CD4-positive, alpha-beta T cell treated with Interleukin-2 at 100 ng/mL for 4 hours (primary cell): ENCODE measurements at places on chromosomes 7 and 10.

DNA sequence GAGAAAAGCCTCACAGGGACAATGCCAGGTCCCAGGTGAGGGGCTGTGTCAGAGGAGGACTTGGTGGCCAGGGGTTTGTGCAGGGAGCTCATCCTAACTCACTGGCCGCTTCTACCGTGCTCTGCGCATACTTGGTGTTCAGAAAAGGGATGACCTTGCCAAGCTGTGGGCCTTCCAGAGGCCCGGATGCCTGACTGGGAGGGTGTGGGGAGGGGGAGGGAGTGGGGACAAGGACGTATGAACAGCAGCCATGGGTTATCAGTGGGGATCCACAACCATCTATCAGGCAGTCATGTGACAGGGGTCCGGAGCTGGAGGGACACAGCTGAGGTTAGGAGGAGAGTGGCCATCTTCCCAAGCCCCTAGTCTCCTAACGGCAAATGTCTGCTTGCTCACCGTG lies 6.2 kb downstream of the SFXN4 start:
- no peak for DNase-seq

DNA sequence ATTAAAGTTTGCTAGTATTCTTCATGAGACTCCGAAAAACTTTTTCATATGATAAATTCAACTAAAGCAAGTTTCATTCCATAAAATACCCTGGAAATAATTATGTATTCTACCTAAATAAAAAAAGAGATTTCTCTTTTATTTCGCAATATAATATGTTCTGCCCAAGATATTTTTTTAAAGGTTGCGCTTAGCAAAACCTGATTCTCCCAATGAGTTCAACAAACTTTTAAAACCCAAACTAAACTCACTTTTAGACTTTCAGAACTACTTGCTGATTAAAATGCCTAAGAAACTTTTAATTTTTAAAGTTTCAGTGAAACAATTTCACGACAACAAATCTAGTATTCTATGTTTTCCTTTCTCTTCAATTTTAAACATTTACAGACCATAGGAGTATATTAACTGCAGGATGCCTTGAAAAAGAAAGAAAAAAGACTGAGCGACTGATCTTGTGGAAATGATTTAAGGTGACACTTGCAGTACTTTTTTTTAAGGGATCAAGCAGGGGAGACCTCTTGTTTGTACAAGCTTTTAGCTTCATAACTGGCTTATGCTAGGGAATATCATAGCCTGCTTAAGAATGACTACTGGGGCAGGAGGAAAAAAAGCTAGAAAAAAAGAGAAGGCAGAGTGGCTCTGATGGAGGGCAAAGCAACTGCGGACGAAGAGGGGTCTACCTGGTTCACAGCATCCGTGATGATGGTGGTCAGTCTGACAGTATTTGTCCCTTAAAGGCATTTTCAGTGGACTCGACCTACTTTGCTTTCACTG lies 1.5 kb downstream of the ZNF800 start:
- no peak for DNase-seq

DNA sequence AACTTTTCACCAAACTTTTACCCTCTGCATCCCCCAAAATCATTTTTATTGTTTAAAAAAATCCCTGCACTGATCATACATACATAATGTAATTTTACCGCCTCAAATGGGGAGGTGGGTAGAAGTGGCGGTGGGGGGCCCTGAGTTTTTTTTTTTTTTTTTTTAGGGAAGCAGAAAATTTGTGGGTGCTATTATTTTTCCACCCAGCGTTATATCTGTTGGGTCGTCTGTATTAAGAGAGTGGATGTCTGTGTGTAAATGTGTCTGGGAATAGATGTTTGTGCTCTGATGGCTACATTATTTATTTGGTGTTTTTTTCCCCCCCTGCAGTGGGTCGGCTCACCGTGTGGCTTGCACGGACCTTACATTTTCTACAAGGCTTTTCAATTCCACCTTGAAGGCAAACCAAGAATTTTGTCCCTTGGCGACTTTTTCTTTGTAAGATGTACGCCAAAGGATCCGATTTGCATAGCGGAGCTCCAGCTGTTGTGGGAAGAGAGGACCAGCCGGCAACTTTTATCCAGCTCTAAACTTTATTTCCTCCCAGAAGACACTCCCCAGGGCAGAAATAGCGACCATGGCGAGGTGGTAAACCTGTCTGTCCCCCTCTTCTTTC lies 438 bp downstream of the ARID5B start:
- DNase-seq: no peak

GRCh38 chr7:43952028-43952427 lies 25.8 kb downstream of the UBE2D4 start:
- no peak for DNase-seq

DNA sequence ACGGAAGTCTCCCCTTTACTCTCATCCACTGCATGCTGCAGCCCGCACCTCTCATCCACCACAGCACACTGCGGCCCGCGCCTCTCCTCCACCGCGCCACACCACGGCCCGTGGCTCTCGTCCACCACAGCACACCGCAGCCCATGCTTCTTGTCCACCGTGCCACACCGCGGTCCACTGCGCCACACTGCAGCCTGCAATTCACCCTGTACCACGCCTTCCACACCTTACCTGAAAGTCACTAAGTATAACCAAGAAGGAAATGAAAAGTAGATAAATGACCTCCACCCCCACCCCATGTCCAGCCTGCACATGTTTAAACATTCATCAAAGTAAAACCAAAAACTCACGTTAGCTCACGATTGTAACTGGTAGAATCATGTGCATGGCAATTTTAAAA lies 176.1 kb downstream of the DIP2C start:
- DNase-seq: no peak

DNA sequence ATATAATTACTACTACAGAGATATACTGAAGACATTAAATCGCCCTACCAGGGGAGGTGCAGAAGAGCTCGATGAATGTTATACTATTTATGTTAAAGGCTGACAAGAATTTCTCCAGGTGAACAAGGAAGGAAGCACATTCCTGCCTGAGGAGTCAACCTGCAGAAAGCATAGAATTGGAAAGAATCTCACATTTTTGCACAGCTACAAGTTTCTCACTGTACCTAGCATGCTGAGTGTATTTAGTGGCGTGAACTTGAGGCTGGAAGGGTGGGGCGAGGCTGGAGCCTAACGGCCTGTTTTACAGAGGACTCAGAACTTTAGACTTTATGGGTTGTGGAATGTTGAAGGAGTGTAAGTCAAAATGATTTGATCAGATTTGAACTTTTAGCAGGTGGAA lies 373.6 kb upstream of the LRGUK start:
- DNase-seq: no peak

DNA sequence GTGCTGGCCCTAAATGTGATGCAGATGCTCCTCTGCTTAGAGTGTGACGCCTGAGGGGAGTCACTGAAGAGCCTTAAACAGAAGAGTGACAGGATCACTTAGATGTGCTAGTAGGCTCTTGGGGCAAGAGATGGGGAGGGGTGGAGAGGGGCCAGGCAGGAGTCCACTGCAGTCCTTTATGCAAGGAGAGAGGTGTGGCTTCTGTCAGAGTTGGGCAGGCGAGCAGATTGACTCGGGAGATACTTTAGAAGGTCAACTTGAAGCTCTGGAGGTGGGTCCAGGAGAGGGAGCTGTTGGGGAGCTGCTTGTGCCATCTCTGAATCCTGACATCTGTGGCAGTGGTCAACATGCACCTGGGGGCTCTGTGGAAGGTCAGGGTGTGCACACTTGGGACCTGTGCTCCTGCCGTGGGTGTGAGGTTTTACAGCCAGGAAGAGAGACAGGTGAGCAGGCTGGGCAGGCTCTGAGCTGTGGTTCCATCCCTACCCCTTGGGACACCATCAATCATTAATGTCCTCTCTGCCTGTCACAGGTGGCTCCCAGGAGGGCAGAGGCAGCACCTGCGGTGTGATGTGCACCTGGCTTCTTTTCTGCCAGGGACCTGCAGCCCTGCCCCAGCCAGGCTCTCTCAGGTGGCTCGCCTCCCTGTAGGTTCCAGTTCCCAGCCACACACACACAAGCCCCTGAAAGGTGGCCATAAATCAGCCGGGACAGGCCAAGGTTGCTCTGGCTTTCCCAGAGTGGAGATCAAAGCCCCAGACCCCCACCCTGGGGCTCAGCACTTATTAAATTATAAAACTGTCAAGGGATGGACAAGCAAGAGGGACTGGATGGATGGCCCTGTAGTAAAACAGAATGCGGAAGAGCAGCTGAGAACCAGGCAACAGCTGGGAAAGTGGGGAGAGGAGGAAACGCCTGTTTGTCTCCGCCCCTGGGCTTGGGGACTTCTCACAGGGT lies 14.0 kb downstream of the NEURL1 start:
- DNase-seq: no peak

GRCh38 chr10:116590590-116591444 lies at the start of gene PNLIPRP1:
Gene PNLIPRP1 (plus strand): TSS chr10:116590959. CDS start chr10:116591130, 171 bp downstream.
- no peak for DNase-seq

DNA sequence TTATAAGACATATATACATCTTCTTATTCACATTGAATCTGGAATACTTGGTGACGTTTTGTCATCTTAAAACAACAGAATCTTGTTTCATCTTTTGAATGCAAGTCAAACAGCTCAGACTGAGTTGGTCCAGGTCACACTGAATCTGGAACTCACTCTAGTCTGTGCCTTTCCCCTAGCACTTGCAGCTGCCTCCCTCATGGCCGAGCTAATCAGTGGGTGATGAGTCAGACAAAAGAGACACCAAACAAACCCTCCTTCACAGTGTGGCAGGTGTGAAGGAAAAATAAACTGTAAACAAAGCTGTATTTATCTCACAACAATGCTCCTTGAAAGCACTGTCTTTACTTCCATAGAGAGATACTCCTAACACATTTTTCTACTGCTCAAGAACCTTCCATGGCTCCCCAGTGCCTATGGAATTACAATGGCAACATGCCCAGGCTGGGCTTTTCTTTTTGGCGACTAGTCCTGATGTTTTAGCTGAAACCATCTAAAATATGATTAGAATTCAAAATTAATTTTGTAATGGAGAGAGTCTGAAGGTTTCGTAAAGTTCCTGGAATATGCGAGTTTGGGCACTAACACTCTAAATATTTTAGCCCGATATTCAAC lies 140.0 kb downstream of the ZNF365 start:
- no peak for DNase-seq

DNA sequence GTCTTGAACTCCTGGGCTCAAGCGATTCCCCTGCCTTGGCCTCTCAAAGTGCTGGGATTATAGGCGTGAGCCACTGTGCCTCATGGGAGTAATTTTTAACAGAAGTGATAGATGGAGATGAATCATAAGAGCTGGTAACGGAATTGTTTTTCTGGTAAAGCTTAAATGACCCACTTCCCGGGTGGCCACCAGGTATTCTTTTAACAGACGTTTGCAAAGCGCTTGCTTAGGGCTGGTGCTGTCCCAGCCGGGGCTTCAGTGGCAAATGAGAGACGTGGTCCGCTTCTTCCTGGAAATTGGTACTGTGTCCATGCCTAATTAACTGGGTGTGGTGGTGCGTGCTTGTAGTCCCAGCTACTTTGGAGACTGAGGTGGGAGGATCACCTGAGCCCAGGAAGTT lies 23.5 kb downstream of the CAMK1D start:
- DNase-seq: no peak

DNA sequence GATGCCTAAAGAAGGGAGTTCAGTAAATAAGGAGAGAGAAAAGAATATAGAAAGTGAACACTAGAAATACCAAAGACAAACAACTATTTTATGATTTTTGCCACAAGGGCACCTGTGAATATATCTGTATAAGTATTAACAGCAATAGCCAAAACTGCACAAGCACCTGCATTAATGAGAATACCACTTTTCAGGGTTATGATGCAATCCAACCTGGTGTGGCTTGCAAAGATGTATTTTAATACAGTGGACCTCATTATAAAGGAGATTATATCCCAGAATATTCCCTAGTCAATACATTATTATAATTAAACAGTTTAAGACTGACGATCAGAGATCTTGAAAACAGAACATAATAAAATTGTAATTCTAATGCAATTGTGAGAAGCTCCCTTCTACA lies 4.0 kb downstream of the BRAF start:
- no peak for DNase-seq

GRCh38 chr7:57404967-57405421 lies 45.0 kb upstream of the ZNF716 start:
- DNase-seq: no peak

GRCh38 chr7:110534241-110534931 lies 556.5 kb upstream of the LRRN3 start:
- DNase-seq: no peak
